ENCODE measurements at places on chromosomes 3 and 15.

- peak; percentile 38 for DNase-seq
These were observed 25.6 kb upstream of the FAM174B start for GRCh38 chr15:92681141-92681631.

- DNase-seq, result no peak
These were observed 187.2 kb upstream of the SLITRK3 start for GRCh38 chr3:165383381-165383780.

DNA sequence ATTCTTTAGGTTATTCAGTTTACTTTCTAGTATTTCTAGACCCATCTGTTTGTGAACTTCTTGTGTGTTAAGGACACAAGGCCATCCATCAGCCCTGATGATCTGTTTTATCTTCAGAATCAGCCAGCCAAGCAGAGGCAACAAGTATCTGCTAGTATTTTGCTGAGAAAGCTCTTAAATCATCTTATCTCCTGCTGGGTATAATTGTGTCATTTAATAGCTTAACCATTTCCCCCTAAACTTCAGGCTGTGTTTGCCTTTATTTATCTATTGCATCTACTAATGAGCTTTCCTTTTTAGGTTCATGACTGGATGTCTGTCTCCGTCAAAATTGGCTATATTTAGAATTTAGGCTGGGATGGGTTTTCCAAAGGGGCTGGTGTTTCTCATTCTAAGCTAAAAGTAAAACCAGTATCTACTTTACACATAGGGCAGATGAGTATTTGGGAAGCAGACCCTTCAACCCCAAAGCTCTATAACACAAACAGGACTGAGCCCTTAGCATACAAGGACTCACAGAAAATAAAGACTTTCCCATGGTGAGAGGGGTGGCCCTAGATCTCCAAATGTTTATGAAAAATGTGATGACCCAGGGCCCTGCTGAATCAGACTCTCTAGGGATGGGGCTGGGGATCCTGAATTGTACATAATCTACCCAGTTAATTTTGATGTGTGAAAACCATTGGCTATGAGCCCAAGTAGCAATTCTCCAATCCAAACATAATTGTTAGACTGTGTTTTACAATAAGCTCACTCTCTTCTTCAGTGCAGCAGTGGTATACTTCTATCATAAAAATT, 65.3 kb upstream of the PSMD6 start:
- DNase-seq, result no peak

DNA sequence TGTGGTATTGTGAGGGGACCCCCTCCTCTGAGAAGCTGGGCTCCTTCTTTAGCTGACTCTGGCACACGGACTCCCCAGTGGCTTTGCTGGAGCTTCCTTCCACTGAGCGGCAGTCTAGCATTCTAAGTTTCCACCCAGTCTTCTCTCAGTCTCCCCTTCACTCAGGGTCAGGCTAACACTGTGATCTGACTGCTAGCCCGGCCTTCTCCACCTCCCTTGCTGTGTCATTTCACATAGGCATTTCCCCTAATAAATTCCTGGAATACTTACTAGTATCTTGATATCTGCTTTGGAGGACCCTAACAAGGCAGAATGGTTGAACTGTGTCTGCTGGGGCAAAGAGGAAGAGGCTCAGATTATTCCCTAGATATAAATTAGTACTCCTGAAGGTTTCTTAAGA, 106.2 kb upstream of the THBS1 start:
- DNase-seq, result no peak

- no peak for DNase-seq
These were observed 140.9 kb upstream of the IQSEC1 start for GRCh38 chr3:13213911-13214846.

- DNase-seq, result peak; percentile 80
These were observed 53.1 kb downstream of the BOC start for GRCh38 chr3:113264283-113265131.

GRCh38 chr15:25793354-25794050, 69.6 kb downstream of the ATP10A start:
- DNase-seq, result no peak

- DNase-seq, result no peak
These were observed 166.5 kb downstream of the NSMCE3 start for GRCh38 chr15:29102911-29103823.

DNA sequence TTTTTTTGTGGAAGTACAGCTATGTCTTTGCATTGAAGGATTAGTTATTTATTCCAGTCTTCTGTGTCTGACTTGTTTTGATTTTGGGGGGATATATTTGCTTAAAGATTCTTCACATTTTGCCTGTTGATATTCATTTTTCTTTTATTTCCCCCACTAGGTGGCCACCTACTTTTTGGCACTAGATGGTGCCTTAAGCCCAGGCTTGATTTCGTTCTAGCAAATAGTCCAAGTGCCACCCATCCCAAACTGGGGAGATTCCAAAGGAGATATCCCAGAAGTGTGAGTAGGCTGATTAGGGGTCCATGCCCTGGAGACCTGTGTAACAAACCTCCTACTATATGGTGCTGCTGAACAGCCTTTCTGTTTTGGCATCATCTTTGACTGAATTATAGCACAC, 80.0 kb upstream of the SPATA16 start:
- DNase-seq, result no peak

- DNase-seq, result no peak
These were observed 414.9 kb downstream of the NAALADL2 start for GRCh38 chr3:175274056-175274455.

- no peak for DNase-seq
These were observed 21.8 kb upstream of the LIMD1 start for GRCh38 chr3:45572755-45573154.

DNA sequence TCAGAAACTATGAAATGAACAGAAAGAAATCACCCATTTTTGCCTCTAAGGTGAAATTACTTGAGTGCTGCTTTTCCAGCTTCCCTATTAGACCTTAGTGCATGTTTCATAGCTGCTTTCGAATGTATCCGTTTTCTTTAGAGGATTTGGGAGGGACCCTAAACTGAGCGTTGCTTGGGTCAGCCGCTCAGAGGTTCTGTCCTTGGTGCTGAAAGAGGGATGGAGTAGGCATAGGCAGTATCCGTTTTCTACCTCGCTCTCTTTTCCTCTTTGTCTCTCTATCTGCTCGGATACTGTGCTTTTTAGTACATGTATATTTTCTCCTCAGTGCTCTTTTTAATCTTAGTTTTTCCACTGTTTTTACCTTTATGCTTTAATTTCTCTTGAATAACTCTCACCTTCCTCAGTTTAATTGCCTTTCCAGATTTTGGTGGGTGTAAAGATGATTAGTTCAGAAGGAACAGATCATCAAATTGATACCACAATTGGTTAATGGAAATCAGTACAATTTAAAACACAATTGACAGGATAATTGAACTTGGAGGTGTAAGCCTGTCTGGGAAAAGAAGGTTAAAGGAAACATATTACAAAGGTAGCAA, at the start of gene DRD3:
Gene DRD3, minus strand, starts transcription at position 283 of the 599 bp plus-strand sequence. CDS start 7,060 bp downstream, outside the sequence.
- DNase-seq, result no peak
